ENCODE measurements at places on chromosomes 6 and 20. TPM values are rescaled to one million over a fixed set of nuclear protein-coding genes. Genes with fewer than 3 reads are reported as not detected.

DNA sequence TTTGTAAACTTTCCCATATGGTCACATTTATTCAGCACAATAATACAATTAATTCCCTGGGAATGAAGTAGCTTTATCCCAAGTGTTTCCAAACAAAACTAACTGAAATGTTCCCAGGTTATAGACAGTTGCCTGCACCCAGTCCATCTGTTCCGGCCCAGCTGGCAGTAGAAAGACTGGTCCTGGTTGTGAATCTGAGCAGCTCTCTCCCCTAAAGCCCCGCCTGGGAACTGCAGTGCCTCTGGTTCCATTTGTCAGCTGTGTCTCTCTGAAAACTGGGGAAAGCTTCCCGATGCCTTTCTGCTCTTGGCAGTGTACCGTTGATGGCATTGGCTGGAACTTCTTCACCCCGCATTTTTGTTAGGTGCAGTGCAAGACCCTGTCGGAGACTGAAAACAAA, 8.7 kb downstream of the MTHFD1L start:
- DNase-seq = no peak
- H3K27me3 ChIP-seq = no peaks in the 10 kb centered on the region

DNA sequence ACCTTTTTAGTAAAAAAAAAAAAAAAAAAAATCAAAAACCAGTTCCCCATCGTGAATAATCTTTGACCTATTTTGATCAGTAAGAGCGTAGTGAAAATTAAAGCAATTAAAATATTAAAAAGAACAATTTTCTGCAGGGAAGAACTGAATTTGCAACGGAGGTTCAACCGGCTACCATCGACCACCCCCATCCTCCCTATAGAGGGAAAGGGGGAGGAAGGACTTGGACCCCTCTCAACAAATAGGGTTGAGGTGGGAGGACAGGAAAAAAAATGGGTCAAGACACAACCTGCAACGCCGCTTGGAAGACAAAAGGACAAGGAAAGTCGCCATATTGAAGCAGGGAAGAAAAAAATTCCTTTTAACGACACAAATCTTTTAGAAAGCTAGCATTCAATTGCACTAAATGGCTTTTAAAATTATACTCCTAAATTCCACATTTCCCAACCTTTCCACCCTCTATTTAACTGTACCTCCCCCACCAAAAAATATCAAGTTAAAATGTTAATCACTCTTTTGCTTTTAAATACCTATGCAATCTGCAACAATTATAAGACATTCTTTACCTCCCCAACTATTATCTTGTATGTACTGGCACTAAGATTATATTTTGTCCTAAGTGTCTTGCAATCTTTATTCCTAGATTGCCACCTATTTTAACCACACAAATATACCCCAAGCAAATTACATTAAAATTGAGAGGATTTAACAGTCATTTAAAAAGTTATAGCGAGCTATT, 1.7 kb downstream of the PPP1R10 start:
- H3K27ac ChIP-seq = peak overlapping the region; percentile 93
- DNase-seq = peak; percentile 58
- H3K27me3 ChIP-seq = no peaks in the 10 kb centered on the region
- H3K4me1 ChIP-seq = peaks cover 44% of the 10 kb centered on the region
- H3K36me3 ChIP-seq = peaks cover 15% of the 10 kb centered on the region
- peak overlapping the region; percentile 90 for H3K4me3 ChIP-seq

DNA sequence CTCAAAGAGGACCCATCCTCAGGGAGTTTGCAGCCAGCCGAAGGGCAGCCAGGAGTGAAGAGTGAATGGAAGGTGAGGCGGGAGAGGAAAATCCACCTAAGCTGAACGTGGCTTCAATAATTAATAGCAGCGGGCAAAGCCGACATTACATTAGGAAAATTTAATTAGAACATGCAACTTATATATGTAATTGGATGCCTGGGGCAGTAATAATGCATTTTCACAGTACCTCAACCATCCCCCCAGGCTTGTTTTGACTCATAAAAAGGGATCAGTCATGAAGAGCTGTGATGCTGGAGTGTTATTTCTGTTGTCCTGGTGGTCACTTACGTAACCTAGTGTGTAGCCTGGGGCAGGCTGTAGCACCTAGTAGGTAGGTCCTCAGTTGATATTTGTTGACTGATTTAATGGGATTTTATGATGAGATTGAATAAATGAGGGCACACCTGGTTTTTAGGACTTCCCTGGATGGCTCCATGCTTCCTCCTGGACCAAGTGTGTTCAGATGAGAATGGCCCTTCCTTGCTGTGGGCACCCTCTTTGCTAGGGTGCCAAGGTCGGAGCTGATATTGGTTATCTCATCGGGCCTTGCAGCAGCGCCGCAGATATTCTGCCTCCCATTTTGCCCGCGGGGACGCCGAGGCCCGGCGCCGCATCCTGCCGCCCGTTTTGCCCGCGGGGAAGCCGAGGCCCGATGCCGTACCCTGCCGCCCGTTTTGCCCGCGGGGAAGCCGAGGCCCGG, 128.8 kb downstream of the CDH26 start:
- H3K27me3 ChIP-seq = no peaks in the 10 kb centered on the region
- no peak overlapping the region for H3K4me3 ChIP-seq
- H3K27ac ChIP-seq = no peak overlapping the region
- no peaks in the 10 kb centered on the region for H3K4me1 ChIP-seq
- no peaks in the 10 kb centered on the region for H3K36me3 ChIP-seq

DNA sequence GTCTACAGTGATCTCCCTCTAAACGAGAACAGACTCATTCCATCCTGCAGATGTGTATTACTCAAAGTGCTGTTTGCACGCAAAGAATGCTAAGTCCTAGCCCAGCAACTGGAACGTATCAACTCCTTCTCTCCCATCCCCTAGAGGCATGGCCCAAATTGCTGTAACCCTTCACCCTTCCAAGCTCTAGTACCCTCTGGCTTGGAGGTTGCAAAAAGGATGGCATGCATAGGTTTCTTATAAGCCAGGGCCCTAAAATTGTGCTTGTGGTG, 71.5 kb upstream of the TGM3 start:
- no peaks in the 10 kb centered on the region for H3K4me1 ChIP-seq
- H3K4me3 ChIP-seq = no peak overlapping the region
- no peak overlapping the region for H3K27ac ChIP-seq
- H3K36me3 ChIP-seq = no peaks in the 10 kb centered on the region

GRCh38 chr6:154996016-154996590, 988 bp downstream of the TIAM2 start:
- H3K4me3 ChIP-seq = no peak overlapping the region
- H3K27ac ChIP-seq = no peak overlapping the region
- H3K36me3 ChIP-seq = no peaks in the 10 kb centered on the region
- H3K27me3 ChIP-seq = no peaks in the 10 kb centered on the region

DNA sequence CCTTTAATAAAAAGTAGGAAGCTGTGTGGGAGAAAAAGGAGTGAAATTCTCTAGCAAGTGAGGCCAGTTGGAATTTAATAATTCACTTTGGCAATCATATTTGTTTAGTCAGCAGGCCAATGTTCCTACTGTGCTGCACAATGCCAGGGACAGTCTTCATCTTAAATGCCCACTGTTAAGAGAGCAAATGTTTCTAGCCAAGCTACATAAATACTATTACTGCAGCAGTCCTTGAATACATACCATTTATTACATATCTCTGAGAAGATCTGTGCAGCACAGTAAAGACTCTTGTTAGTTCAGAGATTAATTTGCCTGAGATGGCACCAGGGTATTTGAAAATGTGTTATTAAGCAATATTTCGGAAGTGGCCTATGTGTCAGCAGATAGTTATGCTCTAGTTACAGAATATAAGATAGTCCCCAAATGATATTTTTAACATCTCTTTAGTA, 105.4 kb downstream of the OGFRL1 start:
- H3K4me3 ChIP-seq = no peak overlapping the region
- no peak for DNase-seq
- no peaks in the 10 kb centered on the region for H3K27me3 ChIP-seq
- no peaks in the 10 kb centered on the region for H3K36me3 ChIP-seq
- H3K27ac ChIP-seq = no peak overlapping the region

DNA sequence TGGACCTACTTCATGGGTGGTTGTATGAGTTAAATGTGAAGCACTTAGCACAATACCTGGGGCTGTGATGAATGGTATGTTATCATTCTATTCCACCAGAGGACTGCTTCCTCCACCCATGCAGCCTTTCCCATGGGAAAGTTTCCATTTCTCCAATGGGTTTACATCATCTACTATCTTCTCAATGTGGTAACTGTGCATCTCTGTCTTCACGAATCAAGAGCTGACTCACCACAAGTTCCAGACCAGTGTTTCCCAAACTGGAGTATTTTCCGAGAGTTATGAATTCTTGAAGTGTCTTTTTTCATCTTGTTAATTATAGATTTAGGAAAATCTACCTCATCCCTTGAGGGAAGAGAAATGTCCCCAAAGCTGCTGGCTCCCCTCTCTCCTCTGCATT, 182.8 kb downstream of the UNC5CL start:
- no peaks in the 10 kb centered on the region for H3K27me3 ChIP-seq
- no peaks in the 10 kb centered on the region for H3K36me3 ChIP-seq
- H3K4me3 ChIP-seq = no peak overlapping the region
- H3K4me1 ChIP-seq = no peaks in the 10 kb centered on the region

DNA sequence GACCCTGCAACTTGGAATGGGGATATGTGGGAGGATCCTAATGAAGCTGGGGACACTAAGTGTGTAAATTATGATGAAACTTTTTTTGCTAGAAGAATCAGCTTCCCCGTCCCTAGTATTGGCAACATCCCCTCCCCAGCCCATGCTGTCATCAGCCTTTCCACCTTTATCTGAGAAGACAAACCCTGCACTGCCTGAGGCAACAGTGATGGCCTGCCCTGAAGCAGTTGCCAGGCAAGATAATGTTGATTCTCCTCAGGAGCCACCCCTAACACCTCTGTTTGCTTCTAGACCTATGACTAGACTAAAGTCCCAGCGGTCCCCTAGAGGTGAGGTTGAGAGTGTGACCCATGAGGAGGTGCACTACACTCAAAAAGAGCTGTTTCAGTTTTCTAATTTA, 27.1 kb downstream of the MICA start:
- peak; percentile 12 for DNase-seq
- H3K4me1 ChIP-seq = no peaks in the 10 kb centered on the region
- H3K27ac ChIP-seq = no peak overlapping the region
- no peaks in the 10 kb centered on the region for H3K27me3 ChIP-seq

DNA sequence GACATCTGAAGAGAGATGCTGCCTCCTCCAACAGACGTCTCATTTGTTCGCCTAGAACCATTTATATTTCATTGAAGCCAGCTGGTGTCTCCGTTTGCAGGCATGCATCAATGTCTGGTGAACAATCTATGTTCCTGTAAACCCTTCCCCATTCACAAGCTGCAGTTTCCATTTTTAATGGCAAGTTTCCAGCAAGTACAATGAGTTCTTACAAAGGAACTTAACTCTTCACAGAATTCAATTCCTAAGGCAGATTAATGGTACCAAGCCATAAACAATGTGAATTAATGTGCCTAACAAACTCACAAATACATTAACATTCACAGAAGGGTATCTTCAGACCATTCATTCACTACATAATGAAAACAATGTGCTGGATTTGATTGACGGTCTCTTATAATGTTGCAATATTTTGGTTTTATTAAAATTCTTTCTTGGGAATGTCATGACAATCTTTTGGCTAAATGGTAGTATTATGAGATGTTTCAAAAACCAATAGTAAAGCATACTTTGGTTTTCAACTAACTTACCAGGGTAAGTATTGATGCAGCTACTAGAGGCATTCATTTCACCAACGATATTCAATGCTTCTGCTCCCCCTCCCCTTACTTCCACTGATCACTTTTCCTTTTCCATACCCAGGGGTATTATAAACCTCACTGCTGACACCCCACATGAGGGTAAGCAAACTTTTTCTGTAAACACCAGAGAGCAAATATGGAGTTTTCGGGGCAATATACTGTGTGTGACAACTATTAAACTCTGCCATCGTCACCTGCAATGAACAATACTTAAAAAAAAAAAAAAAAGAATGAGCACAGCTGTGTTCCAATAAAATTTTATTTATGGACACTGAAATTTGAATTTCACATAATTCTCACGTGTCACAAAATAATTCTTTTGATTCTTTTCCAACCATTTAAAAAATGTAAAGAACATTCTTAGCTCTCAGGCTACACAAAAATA, 4.2 kb downstream of the AKIRIN2 start:
- peak overlapping the region; percentile 93 for H3K27ac ChIP-seq
- H3K4me3 ChIP-seq = peak overlapping the region; percentile 80
- no peaks in the 10 kb centered on the region for H3K36me3 ChIP-seq

- H3K27ac ChIP-seq = no peak overlapping the region
- H3K36me3 ChIP-seq = no peaks in the 10 kb centered on the region
- no peaks in the 10 kb centered on the region for H3K4me1 ChIP-seq
These were observed 43.6 kb downstream of the NTSR1 start for GRCh38 chr20:62752181-62752670.

GRCh38 chr20:419556-420165, 11.6 kb downstream of the RBCK1 start:
- no peak for DNase-seq
- no peaks in the 10 kb centered on the region for H3K27me3 ChIP-seq
- H3K4me3 ChIP-seq = no peak overlapping the region
- H3K27ac ChIP-seq = no peak overlapping the region
- H3K36me3 ChIP-seq = peaks cover 8% of the 10 kb centered on the region

DNA sequence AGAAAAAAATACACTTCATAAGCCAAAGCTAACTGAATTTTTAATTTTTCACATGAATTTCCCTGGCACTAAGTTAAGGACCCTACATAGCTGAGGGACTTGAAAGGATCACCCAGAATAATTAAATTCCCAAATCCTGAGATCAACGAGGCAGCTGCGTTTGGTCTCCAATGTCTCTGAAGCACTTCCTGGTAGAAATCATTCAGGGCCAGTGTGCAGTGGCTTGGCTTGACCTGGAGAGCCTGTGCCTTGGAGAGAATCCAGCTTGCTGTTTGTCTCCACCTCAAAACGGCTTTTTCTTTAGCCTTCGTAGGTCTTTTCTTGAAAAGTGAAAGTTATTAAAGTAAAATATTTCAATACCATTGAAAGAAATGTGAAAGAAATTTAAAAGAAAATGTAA, 92.4 kb downstream of the SMOC2 start:
- DNase-seq = no peak
- no peak overlapping the region for H3K4me3 ChIP-seq
- no peaks in the 10 kb centered on the region for H3K36me3 ChIP-seq
- no peaks in the 10 kb centered on the region for H3K27me3 ChIP-seq
- H3K27ac ChIP-seq = no peak overlapping the region

- DNase-seq = no peak
- no peak overlapping the region for H3K4me3 ChIP-seq
- H3K27me3 ChIP-seq = no peaks in the 10 kb centered on the region
- H3K4me1 ChIP-seq = no peaks in the 10 kb centered on the region
These were observed 95.5 kb downstream of the FOXC1 start for GRCh38 chr6:1705183-1705582.

GRCh38 chr20:59318201-59318790, 17.9 kb downstream of the EDN3 start:
- H3K27me3 ChIP-seq = no peaks in the 10 kb centered on the region
- no peaks in the 10 kb centered on the region for H3K36me3 ChIP-seq
- DNase-seq = no peak
- no peak overlapping the region for H3K4me3 ChIP-seq

The BMP2 gene
- not detected for total RNA-seq

The EMILIN3 gene
- total RNA-seq = not detected

The SLC22A23 gene
- total RNA-seq = 23.6 TPM

The CLPSL1 gene
- total RNA-seq = not detected

The TBX18 gene
- not detected for total RNA-seq

The HEY2 gene
- total RNA-seq = not detected

The LY6G6C gene
- total RNA-seq = not detected
